Activated T-cell treated with anti-CD3 and anti-CD28 coated beads for 24 hours (primary cell): ENCODE measurements at places on chromosomes 1 and 21.
A peak's percentile ranks its signal among the peaks of the same experiment; 100 is the strongest.

DNA sequence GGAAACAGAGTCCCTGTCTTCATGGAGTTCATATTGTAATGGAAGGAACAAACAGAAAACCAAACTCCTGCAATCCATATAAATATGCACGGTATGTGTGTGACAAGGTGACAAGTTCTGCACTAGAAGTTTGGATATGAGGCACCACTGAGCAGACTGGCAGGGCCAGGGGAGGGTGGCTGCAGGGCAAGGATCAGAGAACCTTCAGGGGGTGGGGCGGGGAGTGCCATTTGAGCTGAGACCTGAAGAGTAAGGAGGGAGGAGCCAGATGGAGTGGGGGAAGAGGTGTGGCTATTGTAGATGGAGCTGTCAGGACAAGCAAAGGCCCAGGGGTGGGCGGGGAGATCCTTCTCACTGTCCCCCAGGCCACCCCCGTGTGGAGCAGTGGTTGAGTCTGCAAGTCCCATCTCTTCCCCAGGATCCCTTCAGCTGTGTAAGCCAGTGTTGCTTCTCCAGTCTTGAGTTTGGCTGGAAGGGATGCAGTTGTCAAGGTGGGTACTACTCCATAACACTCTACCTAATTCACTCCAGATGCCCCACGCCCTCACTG, 76.4 kb downstream of the ATP5PO start:
- no peak for DNase-seq

DNA sequence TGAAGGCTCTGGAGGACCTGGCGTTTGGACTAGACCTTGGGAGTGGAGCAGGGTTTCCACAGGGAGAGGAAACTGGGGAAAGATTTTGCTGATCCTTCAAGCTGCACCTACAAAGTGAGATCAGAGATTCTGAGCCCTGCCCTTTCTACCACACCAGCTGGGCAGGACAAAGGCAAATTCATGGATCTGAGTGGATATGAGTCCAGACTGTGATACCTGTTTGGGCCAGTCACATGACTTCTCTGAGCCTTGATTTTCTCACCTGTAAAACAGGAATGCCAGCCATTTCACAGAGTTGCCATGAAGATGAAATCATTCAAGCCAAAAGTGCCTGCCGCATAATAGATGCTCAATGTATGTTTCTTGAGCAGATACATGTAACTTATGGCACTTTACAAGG, 4.9 kb upstream of the RASSF5 start:
- DNase-seq, result no peak

GRCh38 chr1:246159279-246160227, 347.5 kb downstream of the SMYD3 start:
- no peak for DNase-seq

DNA sequence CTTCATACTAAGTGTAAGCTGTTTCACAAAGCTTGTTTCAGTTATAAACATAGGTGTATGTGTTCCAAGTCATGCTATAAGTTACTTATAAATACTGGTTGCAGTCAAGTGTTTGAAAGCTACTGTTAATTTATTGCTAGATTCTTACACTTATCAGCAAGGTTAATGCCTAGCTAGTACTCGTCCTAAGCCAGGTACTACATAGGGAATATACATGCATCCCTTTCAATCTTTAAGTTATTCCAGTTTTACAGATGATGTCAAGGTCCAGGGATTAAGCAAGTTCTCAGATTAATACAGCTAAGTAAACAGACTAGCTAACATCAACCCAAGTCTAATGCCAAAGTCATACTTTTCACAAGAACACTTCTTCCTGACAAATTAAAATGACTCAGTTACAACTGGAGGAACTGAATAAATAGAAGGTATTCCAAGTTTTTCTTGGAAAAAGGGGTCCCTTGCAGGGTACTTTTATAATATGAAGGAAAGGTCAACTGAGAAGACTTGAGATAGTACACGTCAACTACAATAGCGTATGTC, 652.2 kb upstream of the USP24 start:
- DNase-seq, result no peak

DNA sequence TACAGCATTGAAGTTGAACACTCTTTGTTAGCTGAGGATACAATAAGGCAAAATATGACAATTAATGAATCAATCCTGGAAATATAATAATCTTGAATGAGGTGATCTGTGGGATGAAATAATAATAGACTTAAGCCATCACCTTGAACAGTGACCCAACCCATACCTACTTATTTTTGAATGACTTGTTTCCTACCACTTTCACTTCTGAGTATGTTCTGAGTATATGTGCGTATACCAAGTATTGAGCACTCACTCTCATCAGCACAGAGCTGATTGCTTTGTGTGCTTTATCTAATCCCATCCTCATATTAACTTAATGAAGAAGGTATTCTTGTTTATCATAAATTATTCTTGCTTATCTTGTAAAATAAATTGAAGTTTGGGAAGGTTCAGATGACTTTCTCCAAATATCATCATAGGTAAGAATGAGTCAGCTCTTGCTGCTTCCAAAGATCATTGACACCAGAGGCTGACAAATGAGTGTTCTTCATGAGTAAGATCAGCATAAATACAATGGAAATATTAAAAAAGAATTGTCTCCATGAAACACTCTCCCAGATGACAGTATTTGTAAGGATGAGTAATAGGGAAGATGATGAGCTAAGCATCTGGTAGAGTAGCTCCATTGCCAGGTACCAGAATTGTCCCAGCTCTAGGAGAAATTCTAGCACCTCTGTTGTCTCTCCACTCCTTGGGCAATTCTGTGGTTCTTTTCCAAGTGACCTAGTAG, 198.1 kb upstream of the KIAA0040 start:
- no peak for DNase-seq

- no peak for DNase-seq
These were observed 668.4 kb downstream of the KCNT2 start for GRCh38 chr1:195939844-195940243.

GRCh38 chr1:172423336-172423735, 2.9 kb downstream of the C1orf105 start:
- DNase-seq, result no peak

GRCh38 chr1:183636783-183637182, 1.2 kb upstream of the ARPC5 start:
- no peak for DNase-seq

DNA sequence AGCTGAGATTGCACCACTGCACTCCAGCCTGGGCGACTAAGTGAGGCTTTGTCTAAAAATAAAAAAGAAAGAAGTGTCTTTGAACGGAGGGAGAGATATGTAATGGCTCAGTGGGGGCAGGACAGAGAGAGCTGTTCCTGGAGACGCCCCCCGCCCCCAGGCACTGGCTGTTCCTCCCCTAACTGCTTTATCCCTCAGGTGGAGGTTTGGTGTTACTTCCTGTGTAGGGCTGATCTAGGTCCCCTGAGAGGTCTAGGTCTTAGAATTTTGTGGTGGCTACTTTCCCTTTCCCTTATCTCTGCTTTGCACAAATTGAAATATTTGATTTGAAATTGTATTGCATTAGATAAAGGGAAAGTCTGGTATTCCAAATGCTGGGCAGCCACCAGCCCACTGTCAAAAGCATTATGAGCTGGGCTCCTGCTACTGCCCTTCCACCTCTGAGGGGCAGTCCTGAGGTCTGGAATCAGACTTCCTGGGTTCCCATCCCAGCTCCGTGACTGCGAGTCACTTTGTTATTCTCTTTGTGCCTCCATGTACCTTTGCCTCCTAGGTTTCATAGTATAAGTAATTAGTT, 134.8 kb upstream of the KIF26B start:
- no peak for DNase-seq

GRCh38 chr1:1039145-1039910, 19.4 kb downstream of the AGRN start:
- DNase-seq, result no peak

- DNase-seq, result peak; percentile 28
These were observed 3.1 kb downstream of the ACTA1 start for GRCh38 chr1:229430761-229431283.

- DNase-seq, result no peak
These were observed 633 bp upstream of the RFX5 start for GRCh38 chr1:151347523-151348246.

DNA sequence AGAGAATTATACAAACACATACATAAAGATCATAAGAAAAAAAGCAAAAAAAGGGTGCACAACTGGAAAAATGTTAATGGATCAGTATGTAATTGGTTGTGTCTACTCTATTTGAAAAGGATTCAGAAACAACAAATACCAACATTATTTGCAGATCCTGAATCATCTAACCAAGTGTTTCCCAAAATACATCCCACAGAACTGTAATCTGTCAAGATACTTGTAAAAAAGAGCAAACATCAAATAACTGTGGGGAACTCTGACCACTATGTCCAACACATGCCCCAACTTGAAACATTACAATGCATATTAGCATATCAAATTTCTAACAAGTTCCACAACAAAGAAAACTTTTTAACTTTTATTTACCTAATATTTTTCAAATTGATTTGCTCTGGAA, 22.6 kb downstream of the ANKRD13C start:
- no peak for DNase-seq

- peak; percentile 40 for DNase-seq
These were observed 23.9 kb downstream of the GPR161 start for GRCh38 chr1:168112673-168113305.

DNA sequence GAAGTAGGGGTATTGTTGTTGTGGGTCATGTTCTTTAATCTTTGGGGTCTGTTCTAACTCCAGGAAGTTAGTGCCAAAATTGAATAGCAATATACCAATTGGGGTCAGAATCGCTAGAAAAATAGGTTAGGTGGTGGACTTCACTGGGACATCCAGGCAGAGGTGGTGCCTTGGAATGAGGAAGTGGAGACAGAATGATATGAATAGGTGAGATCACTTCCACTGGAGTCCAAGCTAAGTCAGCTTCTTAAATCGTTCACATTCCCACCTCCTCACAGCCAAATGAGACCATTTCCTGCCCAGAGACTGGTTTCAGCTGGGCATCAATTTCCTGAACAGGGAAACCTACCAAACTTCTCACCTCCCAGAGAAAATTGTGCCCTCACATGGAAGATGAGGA, 137.8 kb upstream of the RAB4A start:
- DNase-seq, result no peak

GRCh38 chr1:89739844-89740216, 81.0 kb upstream of the LRRC8D start:
- DNase-seq, result no peak
